ENCODE measurements at places on chromosomes 13 and 19.

GRCh38 chr13:71871844-71872243, 4.8 kb upstream of the DACH1 start:
- H3K36me3 ChIP-seq, result no peaks in the 10 kb centered on the region
- no peaks in the 10 kb centered on the region for H3K27me3 ChIP-seq
- no peak overlapping the region for H3K27ac ChIP-seq
- H3K4me1 ChIP-seq, result peaks cover 2% of the 10 kb centered on the region
- H3K4me3 ChIP-seq, result no peak overlapping the region

DNA sequence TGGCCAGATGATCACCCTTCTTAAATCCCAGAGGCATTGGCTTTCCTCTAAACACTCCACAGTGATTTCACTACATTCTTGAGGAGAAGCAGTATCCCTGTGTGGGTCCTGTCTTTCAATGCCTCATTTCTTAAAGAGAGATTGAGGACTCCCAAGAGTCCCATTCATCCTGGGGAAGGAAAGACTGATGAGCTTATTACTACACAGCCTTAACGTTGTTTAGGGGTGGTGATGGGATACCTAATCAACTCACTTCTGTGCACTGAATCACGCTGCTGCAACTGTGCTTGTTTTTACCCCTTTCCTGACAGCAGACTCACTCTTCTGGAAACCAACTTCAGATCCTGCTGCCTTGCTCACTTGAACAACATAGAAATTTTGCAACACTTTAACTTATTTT, 203.1 kb downstream of the RGCC start:
- H3K36me3 ChIP-seq, result no peaks in the 10 kb centered on the region
- H3K27ac ChIP-seq, result no peak overlapping the region
- no peak overlapping the region for H3K4me3 ChIP-seq
- no peaks in the 10 kb centered on the region for H3K27me3 ChIP-seq
- no peaks in the 10 kb centered on the region for H3K4me1 ChIP-seq
- DNase-seq, result no peak

DNA sequence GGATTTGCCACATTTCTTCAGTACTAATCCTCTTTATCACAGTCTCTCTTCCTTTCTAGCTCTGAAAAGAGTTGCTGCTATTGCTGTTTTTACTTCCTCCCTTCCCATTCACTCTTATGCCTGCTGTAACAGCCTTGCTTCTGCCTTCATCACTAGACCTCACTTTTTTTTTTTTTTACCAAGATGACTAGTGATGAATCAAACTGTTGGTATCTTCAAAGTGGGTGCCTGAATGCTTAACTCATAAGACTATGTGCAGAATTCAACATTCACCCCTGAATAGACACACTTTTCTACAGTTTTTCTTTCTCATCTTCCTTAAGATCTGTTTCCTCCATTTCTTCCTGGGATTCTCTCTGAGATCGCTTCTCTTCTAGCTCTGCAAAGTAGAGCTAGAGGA, 217.2 kb upstream of the HTR2A start:
- H3K4me3 ChIP-seq, result no peak overlapping the region
- H3K27ac ChIP-seq, result no peak overlapping the region
- no peaks in the 10 kb centered on the region for H3K36me3 ChIP-seq
- H3K4me1 ChIP-seq, result no peaks in the 10 kb centered on the region

- H3K4me3 ChIP-seq, result no peak overlapping the region
- H3K36me3 ChIP-seq, result no peaks in the 10 kb centered on the region
- H3K27me3 ChIP-seq, result peaks cover 18% of the 10 kb centered on the region
- no peak for DNase-seq
- no peak overlapping the region for H3K27ac ChIP-seq
Measured at GRCh38 chr19:8332976-8333766, 9.9 kb downstream of the KANK3 start.

DNA sequence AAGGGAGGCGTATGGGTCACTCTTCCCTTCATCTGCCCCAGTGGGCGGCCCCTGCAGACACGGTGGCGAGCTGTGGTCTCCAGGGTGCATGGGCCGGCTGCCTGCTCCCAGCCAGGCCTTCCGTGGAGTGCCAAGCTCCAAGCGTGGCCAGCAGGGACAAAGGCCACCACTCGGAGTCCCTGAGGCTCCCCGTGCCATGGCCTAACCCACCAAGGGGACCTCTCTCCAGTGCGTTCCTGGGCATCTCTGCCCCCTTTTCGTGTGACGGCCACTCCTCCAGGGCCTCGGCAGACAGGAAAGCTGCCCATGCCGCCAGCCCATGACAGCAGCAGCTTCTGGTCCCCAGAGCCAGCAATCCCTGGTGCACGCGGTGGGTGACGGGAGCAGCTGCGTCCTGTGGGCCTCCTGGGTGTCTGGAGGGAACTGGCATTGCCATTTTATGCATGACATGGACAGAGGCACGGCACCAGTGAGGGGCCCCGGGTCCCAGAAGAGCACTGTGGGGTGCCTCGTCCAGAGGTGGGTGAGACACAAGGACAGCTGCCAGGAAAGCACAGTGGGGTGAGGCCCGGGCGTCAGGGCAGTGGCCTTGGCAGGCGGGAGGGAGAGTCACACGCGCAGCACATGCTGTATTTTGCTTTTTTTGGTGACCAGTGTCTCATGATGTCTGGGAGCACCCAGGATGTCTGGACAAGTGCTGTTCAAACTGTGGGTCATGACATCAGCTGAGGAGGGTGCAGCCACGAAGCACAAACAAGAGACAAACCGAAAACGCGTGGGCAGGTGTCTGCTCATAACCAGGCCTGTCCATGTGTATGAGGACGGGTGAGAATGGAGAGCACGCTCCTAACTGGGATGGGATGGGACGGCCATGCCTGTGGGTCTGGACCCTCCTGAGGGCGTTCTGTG, 32.3 kb downstream of the CEBPG start:
- H3K4me3 ChIP-seq, result no peak overlapping the region
- H3K27ac ChIP-seq, result no peak overlapping the region
- DNase-seq, result no peak

DNA sequence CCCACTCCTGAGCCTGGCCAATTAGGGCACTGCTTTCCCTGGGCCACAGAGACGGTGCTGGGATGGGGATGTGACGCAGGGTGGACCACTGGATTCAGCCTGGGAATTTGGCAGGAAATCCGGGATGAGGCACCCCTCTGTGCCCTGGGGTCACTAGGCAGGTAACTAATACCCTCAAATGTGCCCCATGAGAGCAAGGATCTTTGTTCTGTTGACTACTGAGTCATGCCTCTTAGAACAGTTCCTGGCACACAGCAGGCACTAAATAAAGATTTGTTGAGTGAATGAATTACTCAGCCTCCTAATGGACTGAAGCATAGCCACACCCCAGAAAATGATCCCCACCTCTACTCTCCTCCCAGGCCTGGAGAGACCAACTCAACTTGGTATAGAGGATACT, 15.9 kb downstream of the OPA3 start:
- no peak overlapping the region for H3K4me3 ChIP-seq
- no peaks in the 10 kb centered on the region for H3K4me1 ChIP-seq
- DNase-seq, result no peak

DNA sequence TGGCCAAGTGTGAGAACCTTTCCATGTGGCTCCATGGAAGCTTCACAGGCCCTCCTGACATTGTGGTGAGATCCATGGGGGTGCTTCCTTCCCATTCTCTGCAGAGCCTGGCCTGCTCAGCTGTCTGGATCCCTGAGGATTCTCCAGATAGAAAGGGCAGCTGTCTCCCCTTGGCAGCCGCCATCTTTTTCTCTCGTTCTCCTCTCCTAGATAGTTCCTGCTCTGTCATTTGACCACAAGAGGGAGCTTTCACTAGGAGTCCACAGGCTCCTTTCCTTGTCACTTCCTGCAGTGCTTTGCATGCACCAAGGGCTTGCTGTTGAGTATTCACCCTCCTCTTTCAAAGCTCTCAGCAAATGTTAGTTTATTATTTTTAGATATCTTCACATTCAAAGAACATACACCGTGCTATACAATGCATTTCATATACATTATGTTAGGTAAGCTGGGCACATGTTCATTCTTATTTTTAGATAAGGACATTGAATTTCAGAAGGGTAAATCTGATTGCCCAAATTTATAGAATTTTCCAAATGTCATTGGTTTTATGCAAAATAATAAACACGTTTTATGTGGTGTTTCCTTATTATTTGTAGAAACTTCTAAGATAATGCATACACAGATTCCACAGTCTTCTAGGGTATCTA, 133.2 kb downstream of the FRY start:
- no peaks in the 10 kb centered on the region for H3K4me1 ChIP-seq
- no peaks in the 10 kb centered on the region for H3K36me3 ChIP-seq
- H3K27ac ChIP-seq, result no peak overlapping the region
- DNase-seq, result peak; percentile 91
- H3K4me3 ChIP-seq, result no peak overlapping the region

- peak; percentile 78 for DNase-seq
- H3K4me3 ChIP-seq, result no peak overlapping the region
- no peak overlapping the region for H3K27ac ChIP-seq
- no peaks in the 10 kb centered on the region for H3K4me1 ChIP-seq
- H3K36me3 ChIP-seq, result no peaks in the 10 kb centered on the region
Measured at GRCh38 chr13:107650081-107650701, 565.1 kb downstream of the LIG4 start.

- no peak overlapping the region for H3K27ac ChIP-seq
- no peaks in the 10 kb centered on the region for H3K27me3 ChIP-seq
- peaks cover 3% of the 10 kb centered on the region for H3K4me1 ChIP-seq
- no peak for DNase-seq
- no peak overlapping the region for H3K4me3 ChIP-seq
Measured at GRCh38 chr19:42129399-42130253, 2.6 kb downstream of the POU2F2 start.

GRCh38 chr13:51887468-51887867, 25.7 kb downstream of the CCDC70 start:
- no peak for DNase-seq
- H3K4me3 ChIP-seq, result no peak overlapping the region
- H3K27me3 ChIP-seq, result no peaks in the 10 kb centered on the region
- no peaks in the 10 kb centered on the region for H3K4me1 ChIP-seq
- H3K36me3 ChIP-seq, result no peaks in the 10 kb centered on the region

DNA sequence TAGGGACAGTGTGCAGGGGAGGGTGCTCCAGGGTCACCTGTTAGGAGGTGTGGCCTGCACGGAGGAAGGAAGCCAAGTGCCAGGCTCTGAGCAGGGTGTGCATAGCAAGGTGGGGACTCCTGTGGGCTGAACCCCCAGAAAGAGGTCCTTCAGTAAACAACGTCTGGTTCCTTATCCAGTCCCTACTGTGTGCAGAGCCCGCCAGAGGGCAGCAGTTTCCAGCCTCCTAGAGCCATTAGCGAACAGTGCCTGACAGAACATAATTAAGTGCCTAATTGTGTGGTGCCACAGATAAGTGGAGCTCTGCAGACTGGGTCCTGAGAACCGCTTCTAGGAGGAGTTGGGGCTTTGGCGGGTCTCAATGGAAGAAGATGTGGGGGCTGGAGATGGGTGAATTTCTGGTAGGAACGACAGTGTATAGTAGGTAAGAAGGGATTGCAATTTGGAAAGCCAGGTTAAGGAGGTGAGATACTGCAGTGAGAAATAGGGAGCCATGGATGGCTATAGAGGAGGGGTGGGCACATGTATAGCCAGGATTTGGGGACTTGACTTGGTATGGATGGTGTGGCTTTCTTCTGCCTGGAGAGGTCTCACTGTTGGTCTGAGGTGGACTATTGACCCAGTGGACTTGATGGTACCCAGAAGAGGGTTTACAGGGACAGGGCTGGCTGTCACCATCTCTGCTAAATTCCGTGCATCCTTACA, 323.1 kb downstream of the ZNF536 start:
- peak; percentile 89 for DNase-seq
- H3K27ac ChIP-seq, result no peak overlapping the region
- H3K27me3 ChIP-seq, result no peaks in the 10 kb centered on the region
- peaks cover 10% of the 10 kb centered on the region for H3K4me1 ChIP-seq
- no peaks in the 10 kb centered on the region for H3K36me3 ChIP-seq
- no peak overlapping the region for H3K4me3 ChIP-seq

DNA sequence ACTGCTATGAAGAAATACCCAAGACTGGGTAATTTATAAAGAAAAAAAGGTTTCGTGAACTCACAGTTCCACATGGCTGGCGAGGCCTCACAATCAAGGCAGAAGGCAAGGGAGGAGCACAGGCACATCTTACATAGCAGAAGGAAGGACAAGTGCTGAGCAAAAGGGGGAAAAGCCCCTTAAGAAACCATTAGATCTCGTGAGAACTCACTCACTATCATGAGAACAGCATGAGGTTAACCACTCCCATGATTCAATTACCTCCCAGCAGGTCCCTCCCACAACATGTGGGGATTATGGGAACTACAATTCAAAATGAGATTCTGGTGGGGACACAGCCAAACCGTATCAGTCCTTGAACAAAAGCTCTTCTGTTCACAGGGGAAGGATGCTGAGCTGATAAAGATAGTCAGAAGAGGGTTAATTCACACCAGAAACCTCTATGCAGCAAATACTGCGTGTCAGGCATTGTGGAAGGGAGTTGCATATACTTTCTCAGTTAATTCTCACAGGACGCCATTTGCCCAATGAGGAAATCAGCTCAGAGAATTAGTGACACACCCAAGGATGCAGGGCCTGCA, 246.2 kb downstream of the FOXO1 start:
- H3K27me3 ChIP-seq, result no peaks in the 10 kb centered on the region
- DNase-seq, result peak; percentile 53
- no peak overlapping the region for H3K27ac ChIP-seq
- no peak overlapping the region for H3K4me3 ChIP-seq
- H3K36me3 ChIP-seq, result no peaks in the 10 kb centered on the region

DNA sequence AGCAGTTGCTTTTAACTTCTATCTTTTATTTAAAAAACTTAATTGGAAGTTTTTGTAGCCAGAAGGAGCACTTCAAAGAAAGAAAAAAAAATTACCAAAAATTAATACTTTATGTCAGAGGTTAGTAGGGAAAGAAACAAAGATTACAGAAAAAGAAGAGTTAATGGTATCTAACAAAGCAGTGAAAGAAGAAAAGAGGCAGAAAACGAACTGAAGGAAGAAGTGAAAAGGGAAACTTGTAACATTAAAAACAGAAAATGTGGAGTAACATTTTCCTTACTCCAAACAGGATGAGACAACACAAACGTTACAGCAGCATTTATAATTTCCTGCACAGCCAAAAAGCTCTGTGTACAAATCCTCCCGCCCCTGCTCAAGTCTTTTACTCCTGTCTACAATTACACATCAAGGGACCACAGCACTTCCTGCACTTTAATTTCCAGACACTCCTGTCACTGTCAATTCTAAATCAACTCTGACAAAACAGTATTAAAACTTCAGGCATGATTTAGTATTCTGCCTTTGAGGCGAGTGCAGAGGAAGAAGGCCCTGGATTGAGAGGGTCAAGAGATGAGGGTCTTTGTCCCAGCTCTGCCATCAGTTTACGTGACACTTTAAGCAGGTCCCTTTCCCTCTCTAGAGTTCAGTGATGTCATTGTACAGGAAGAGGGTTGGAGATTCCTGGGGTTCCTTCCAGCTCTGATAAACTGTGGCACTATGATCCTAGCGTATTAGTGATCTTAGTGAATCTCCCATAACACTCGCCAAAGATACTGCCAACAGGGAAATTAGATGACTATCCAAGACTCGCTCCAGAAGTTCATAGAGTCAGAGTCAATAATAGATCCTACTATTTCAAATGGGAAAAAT, 53.2 kb upstream of the LSM14A start:
- H3K4me3 ChIP-seq, result no peak overlapping the region
- no peak for DNase-seq
- H3K36me3 ChIP-seq, result no peaks in the 10 kb centered on the region
- no peaks in the 10 kb centered on the region for H3K27me3 ChIP-seq
- no peak overlapping the region for H3K27ac ChIP-seq
- H3K4me1 ChIP-seq, result no peaks in the 10 kb centered on the region

Data from mesendoderm (in vitro differentiated cells).